ENCODE measurements at places on chromosomes 6 and 20. TPM values are rescaled to one million over a fixed set of nuclear protein-coding genes. Genes with fewer than 3 reads are reported as not detected.

Gene PDE7B
- 5.1 TPM for total RNA-seq

Gene OPN5
- total RNA-seq, result not detected

- DNase-seq, result no peak
These were observed 303 bp downstream of the MBOAT1 start for GRCh38 chr6:20211941-20212391.

DNA sequence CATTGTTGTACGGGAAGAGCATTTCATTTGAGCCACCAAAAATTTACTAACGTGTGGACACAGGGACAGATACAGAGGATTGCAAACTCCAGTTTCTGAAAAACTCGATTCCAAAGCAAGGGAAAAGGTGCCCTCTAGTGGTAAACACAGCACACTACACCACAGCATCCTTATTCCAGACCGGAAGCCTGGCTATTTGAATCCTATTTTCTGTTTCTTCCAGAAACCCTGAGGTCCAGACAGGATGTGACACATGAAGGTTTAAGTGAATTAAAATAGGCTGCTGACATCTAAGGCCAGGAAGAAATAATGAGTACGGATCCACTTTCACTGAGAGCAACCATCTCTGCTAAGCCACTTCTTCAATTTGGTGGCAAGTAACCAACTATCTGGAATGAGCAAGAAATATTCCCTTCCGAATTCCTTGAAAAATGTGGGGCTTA lies 31.8 kb upstream of the GMPR start:
- DNase-seq, result peak; percentile 92

DNA sequence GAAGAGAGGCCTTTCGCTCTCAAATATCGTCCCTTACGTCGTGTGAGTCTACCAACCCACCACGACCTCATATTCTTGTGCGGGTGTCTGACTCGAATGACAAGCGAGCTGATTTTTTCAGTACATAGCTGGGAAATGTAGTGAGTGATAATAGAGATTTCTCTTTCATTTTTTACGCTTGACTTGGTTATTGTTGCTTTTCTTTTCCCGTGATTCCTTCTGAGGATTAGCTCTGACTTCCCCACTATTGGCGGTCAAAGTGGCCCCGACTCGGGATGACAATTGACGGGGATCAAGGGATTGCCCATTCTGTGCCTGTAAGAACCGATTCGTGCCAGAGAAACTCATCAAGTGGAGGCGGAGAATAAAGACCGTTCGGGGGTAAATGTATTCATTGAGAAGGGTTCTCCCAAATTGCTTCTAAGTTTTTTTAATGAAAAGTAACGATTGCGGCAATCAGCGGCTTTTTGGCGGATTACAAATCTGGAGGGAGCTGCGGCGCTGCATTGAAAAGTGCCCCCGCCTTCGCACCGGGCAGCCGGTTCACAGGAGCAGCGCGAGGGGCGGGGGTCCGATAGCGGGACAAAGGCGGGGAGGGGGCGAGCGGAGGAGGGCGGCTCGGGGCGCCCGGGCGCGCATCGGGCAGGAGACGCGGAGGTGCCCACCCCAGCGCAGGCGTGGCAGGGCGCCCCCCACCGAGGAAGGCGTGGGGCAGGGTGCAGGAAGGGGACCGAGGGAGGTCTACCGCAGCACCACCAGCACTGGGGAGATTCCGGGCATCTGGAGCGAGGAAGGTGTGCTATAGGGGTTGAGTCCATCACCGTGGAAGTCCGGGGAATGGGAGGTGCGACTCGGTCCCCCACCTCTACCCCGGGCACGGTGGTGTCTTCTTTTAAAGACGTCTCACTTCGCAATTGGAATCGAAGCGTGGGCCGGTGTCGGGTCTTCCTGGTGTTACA lies 44.5 kb upstream of the OSTM1 start:
- DNase-seq, result no peak

DNA sequence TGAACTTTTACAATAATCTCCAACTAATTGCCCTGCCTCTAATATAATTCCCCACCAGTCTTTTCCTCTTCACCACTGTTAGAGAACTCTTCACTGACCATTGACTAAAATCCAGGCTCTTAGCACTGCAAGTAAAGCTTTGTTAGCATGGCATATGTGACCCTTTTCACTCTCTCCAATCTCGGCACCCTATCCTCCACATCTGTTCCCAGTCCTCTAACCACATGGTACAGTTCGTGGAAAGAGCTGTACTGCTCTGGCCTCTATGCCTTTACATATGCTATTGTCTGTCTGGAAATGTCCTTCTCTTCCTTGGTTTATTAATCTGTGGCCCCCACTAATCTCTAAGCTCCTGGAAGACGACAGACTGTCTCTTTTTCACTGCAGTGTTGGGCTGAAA lies 63.0 kb upstream of the EIF2S2 start:
- no peak for DNase-seq
